ENCODE measurements at places on chromosomes 4 and X.

DNA sequence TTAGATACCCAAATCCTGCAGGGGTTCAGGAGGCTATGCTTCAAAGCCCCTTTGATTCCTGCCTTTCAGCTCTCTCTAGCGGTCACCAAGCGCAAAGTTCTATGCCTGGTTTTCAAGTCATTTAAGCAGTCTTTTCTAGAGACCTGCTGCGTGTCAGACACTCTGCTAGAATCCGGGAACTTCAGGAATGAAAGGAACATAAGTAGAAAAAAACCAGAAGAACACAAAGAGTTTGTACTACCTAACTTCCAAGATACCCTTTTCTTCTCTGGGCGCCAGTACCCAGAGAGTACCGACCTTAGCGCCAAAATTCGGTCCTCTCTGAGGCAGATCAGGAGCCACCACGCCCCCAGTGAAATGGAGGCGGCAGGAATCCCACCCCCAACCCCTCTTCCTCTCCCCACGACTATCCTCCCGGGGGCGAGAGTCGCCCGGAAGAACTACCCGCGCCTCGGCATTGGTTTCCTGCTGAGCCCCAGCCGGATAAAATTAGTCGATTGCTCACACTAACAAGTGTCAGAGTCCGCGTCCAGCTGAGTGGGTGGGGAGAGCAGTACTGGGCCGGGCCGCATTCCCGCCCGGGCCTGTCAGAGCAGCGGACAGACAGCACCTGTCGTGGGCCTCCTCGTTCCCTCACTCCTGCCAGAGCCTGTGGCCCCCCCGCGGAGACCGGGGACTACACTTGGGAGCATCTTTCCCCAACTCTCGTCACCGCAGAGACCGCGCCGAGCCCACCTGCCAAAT, 78.8 kb downstream of the RLIM start:
- DNase-seq, result peak; percentile 35

GRCh38 chrX:130086447-130087206, 23.7 kb downstream of the ELF4 start:
- DNase-seq, result peak; percentile 65

GRCh38 chr4:124946696-124947095, 234.2 kb upstream of the ANKRD50 start:
- no peak for DNase-seq

DNA sequence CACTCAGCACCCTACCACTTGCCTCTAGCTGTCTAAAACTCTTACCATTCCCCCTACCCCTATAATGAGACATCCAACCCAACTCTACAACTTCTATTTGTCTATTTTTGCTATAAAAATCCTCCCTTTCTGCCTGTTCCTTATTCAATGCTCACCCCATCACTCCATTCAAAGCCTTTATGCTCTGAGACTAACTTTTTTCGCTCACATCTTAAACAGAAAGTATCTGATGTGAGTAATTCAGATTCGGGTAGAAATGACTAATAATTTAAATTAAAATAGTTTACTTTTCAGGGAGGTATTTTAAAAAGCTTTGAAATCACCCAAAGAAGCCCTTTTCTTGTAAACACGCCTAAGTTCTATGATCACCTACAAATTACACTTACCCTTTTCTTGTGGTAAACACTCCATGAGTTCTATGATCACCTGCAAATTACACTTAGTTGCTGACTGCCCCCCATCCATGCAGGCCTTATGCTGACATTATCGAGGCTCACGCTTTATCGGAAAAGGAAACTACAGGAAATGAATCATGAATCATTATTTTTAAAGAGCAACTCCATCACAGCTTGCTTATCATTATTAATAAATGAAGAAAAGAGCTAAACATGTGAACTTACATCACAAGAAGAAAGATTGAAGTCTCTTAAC, 168.7 kb upstream of the PPP1R2C start:
- DNase-seq, result no peak

DNA sequence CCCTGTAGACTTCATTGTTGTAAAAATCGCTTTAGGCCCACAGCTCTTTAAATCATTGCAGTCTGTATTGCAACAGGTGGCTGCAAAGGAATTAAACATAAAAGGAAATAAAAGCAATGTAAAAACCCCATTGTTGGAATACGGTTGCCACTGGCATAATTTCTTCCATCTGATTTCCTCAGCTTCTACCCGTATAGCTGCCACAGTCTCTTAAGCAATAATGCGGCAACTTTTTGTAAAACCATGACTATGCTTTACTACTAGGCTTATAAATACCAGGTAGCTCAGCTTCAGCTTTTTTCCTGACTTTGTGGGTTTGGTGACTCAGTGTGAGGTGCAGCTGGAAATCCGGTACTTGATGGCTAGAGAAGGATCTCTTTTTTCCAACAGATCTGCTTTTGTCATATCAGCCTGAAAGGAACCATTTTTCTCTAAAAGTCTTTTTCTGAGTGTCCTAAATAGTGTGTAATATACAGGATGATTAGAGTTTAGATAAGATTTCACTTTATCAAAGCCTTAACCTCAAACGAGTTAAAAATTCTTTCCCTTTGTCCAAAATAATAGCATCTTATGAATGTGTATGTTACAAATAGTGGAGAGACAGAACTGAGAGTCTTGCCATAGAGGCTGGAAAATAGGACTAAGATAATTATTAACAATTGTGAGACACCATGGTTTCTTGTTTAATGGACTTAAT, 268.0 kb downstream of the ADGRL3 start:
- DNase-seq, result no peak

DNA sequence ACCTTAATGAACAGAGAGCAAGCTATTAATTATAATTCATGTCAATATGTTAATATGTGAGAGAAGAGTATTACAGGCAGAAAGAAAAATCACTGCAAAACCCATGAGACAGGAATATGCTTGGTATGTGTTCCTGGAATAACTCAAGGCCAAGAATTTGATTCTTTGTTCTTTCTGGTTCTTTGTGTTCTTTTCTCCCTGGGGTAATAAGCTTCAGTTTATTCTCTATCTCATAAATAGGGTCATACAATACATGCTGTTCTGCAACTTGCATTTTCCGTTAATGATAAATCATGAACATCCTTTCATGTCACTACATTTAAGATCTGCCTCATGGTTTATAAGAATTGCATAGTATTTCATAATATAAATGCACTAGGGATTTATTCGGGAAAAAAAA, 16.8 kb upstream of the THOC2 start:
- no peak for DNase-seq

GRCh38 chrX:7242613-7243012, 94.7 kb upstream of the PUDP start:
- DNase-seq, result no peak

DNA sequence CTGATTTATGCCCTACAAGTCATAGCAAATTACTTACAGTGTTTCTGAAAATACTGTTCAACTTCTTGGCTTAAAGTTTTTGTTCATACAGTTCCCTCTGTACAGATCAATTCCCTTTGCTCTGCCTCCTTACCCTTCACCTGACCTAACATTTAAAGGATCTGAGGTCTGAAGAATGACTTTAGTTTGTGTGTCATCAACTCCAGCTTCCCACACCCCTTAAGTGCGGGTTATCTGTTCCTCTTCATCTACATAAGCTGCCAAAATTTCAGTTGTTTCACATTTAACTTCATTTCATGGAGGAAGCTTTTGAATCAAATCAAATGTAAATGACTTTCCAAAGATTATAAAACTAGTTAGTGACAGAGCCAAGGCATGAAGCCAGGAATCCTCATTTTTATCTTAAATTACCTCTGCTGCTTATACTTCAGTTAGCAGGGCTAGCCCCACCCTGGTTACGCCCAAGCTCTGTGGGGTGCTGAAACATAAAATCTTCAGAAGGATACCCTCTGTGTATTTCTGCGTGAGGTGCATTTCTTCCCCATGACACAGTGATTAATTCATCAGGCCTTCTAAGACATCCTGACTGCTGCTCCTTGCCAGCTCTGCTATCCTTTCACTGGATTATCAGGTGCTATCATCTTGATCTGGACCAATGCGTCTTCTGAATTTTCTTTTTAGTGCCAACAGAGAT, 16.5 kb downstream of the CXCL1 start:
- no peak for DNase-seq

DNA sequence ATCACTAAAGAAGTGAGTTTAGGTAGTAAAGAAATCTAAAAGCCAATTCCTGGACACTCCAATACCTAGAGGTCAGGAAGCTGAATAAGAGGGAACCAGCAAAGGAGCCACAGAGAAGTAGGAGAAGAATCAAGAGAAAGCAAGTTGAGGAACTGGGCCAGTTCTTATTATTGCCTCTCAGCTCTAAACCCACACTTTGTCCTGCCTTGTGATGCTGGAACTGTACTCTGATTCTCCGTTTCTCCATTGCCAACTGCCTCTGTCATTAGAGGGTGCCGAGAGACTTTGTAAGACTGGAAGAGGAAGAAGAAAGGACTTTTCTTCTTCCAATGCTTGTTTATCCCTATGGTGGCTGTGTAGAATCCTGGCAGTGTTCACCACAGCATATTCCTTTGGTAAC, 38.6 kb downstream of the NSUN7 start:
- no peak for DNase-seq

- peak; percentile 32 for DNase-seq
Measured at GRCh38 chrX:55489314-55490009, at the start of gene USP51. TSS of gene USP51 (minus strand) at chrX:55489848. CDS start at chrX:55488939, 909 bp downstream.

DNA sequence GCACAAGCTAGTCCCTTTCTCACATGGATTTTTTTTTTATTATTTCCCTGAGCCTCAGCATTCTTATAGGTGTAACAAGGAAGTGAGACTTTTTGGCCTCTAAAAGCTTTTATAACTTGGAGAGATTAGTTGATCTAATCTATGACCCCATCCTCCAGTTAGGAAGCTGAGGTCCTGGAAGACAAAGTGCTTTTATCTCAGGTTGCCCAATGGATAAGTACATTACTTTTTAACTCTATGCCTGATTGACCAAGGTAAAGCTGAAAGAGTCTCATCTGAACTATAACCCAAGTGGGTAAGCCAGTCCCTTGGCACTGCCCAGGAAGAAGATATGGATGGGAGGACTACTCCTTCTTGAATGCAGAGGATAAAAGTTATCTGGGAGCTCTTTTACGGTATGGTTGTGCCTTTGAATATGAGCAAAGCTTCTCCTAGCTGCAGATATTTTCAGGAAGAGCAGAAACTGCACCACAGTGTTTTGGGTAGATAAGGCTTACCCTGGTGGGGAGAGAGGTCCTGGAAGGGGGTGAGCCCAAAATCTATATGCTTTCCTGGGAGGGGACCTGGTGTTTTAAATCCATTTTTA, 40.2 kb downstream of the VSIG4 start:
- DNase-seq, result no peak

GRCh38 chr4:89685277-89685676, 151.7 kb downstream of the SNCA start:
- no peak for DNase-seq

GRCh38 chrX:100750883-100751282, 19.0 kb upstream of the SYTL4 start:
- DNase-seq, result no peak

- no peak for DNase-seq
Measured at GRCh38 chrX:19795307-19795706, 92.1 kb downstream of the SH3KBP1 start.

DNA sequence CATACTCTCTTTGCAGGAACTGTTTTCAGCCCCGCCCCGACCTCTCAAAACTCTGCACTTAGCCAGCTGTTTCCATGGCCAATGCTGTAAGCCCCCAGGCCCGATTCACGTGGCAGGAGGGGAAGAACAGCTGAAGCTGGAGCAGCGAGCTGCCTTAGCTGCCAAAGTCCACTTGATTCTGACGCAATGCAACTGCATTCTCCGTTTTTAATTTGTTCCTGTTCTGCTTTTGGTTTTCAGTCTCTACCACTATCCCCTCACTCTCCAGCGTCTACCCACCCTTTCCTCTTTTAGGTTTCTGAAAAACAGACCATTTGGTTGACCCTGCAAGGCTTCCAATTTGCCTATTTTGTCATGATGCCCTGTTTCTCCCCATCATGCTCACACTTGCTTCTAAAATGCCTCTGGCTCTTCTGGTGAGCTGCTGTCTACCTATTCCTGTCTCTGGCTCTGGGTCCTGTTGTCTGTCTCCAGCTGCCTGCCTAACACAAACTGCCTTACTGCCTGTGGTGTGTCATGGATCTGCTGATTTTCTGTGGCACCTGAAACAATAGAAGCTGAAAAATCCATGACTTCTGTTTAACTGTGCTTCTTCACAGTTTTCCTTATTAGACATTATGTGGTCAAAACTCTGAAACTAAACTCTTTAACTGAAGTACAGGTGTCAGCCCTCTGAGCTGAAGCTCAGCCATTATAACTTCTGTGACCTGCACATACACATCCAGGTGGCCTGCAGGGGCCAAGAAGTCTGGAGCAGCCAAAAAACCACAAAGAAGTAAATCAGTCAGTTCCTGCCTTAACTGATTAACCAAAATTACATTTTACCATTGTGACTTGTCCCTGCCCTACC, 160.5 kb upstream of the AGTR2 start:
- DNase-seq, result no peak

DNA sequence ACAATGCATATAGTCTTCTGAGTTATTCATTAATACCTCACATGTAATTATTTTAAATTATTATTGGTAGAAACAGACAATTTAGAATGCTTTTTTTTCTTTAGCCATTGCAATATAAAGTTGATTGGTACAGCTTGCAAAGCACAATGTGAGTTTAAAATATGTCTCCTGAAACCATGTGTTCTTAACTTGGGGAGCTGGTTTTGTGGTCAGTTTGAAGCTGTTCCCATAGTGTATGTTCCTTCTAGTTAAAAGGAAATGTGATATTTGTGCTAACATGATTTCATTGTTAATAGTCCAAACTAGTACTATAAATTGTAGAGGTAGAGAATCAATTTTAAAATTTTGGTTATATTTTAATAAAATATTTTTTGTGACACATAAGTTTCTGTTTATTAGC, 247.2 kb downstream of the BMPR1B start:
- DNase-seq, result no peak

- DNase-seq, result no peak
Measured at GRCh38 chr4:182869697-182870096, 47.5 kb downstream of the DCTD start.

DNA sequence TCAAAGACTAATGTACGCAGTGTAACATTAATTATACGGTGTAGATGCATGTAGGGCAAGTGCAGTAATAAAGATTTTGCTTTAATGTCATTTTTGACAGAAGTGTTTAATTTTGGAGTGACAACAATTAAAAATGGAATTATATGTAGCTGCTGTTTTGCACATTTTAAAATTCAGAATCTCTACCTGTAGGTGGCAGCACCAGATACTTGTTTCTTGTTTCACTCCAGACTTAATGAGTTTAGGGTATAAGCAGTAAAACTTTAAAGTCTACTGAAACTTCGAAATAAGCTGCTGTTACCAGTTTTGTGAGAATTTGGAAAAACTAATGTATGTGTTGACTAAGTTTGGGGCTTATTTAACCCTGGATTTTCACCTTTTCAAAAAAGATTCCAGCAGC, 144.9 kb downstream of the POLA1 start:
- DNase-seq, result no peak

GRCh38 chr4:165721815-165722214, 151.2 kb upstream of the TLL1 start:
- DNase-seq, result no peak

DNA sequence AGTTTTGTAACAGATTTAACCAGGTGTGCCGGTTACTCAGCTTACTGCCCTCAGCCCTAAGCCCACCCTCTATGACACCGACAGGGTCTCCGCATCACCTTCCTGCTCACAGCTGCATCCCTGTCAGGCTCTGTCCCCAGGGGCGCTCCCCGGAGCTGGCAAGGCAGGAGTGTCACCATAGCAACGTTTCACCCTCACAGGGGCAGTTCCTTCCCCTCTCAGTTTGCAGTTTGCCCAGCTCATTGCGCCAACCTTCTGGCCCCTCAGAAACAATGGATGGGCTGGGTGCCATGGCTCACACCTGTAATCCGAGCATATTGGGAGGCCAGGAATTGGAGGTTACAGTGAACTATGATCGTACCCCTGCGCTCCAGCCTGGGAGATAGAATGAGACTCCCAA, 42.6 kb downstream of the RGS12 start:
- DNase-seq, result no peak
